Pons (tissue), 1 donor: ENCODE measurements at places on chromosomes 5 and 9.

- DNase-seq: no peak
Measured at GRCh38 chr5:112975721-112976431, 722 bp upstream of the DCP2 start.

DNA sequence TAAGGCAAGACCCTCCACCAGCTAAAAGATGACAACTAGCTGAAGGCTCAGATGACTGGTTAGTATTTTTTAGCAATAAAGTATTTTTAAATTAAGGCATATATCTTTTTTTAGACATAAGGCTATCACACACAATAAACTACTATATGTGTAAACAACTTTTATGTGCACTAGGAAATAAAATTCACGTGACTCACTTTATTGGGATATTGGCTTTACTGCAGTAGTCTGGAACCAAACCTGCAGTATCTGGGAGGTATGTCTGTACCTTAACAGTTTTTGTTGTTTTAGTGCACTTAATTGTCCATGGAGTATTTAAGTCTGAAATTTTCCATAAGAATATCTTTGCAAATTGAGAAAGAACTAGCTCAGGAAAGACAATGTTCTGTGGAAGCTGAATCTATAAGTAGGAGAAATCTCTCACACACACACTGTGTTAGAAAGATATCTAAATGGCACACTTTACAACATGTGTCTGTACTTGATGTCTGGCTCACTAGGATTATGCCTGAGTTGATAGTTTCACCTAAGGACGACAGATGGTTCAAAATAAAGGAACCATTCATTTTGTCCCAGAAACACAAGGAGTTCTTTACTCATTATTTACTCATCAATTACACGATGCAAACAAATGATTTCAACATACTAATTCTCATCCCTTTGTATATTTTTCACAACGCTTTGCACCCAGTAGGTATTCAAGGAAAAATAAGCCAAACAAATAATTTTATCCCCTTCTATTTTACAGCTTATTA lies 4.6 kb downstream of the RAPGEF6 start:
- no peak for DNase-seq

DNA sequence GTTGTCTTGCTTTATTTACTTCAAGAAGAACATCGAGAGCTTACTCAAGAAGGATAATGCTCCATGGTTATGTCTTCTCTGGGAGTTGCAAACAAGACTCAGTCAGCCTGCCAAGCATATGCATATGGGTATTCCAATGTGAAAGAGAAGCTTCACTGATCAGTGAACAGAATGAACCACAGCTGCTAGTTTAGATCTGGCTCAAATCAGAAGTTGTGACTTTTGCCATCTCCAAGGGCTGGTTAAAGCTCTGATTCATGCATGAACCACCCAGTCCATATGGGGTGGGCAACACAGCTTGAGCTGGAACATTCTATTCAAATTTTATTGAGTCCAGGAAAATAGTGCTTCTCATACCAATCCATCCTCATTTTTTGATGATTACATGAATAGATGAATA lies 50.0 kb downstream of the ATPSCKMT start:
- DNase-seq: no peak

DNA sequence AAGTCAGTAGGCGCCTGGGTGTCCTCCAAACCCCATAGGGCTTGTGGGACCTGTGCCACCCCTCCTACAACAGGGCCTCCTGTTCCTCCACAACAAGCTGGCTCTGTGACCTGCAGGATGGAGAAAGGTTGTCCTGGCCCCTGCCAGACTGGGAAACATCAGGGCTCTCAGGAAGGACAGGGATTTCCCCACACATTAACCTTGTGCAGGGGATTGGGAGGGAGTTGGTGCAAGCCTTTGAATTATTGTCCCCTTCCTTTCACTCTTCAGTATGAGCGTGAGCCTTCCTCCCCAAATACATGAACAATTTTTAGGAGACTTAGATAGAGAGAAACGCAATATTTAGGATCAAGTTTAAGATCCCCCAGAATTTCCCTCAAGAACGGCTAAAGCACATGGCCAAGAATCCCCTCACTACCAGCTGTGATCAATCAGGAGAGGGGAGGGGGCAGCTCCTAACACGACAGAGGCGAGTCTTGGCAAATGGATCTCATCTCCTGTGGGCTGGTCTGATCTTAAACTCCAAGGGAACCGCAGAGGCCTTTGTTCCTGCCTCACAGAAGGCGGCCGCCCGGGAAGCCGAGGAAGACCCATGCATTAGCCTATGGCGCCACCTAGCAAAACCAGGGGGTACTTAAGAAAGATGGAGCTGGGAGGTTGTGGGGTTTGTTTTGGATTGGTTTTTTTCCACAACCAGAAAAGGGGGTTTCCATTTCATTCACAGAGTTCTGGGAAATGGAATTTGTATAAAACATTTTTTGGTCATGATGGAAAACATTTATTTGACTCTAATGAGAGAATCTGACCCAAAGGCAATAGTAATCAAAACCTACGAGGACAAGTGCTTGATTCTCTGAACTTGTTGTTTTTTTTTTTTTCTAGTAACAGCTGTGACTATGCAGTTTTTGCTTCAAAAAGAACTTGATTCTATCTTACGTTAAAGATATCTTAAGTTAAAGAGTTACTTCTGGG lies 36.1 kb upstream of the OSMR start:
- peak; percentile 87 for DNase-seq

DNA sequence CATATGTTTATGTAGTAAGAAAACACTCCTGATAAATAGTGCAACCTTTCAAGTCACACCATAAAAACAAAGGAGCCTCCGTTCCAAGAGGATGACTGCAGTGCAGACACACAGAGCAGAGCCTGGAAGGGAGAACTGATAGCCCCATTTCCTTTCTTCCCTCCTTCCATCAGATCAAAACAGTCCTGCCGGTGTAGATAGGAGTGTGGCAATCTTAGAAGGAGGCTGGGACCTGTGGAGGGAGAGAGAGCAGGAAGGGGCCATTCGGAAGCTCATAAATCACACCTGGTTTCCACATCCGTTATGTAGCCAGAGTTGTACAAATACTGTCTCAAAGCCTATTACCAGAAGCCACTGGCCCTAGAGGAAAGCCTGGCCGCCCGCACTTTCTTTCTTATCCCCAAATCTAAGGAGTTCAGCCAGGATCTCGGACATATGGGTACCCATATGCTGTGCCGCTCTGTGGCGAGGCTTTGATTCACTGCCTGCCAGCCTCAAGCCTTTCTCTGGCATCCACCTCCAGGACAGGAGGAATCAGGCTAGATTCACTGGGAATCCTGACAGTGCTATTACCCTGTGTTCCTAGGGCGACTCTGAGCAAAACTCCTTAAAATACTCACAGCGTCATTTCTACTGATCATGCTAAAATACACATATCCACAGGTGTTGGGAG lies 26.9 kb downstream of the DAP start:
- DNase-seq: peak; percentile 19

- no peak for DNase-seq
Measured at GRCh38 chr9:134388289-134388808, 62.1 kb downstream of the RXRA start.

GRCh38 chr5:93381057-93381456 lies 200.0 kb downstream of the NR2F1-AS1 start:
- no peak for DNase-seq

GRCh38 chr5:162466011-162466410 lies 398.4 kb downstream of the GABRG2 start:
- DNase-seq: no peak

GRCh38 chr5:50595199-50595598 lies 71.2 kb upstream of the PARP8 start:
- DNase-seq: no peak

GRCh38 chr5:160961038-160961437 lies 109.0 kb upstream of the ATP10B start:
- no peak for DNase-seq

DNA sequence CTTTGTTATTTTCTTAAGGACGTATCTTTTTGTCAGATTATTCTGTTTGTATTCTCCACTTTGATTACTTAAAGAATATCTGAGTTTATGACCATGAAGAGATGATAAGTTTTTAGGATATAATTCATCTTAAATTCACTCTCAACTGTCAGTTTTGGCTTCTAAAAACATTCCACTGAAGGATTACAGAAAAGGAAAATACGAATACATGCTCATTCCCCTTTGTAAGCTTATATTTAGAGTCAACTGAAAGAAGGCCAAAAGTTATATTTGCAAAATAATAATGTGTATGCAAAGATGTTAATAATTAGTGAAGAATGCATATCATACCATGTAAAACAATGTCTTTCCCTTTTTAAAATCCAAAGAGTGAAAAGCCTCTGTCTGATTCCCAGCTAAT lies 52.5 kb downstream of the ZNF474 start:
- DNase-seq: no peak

DNA sequence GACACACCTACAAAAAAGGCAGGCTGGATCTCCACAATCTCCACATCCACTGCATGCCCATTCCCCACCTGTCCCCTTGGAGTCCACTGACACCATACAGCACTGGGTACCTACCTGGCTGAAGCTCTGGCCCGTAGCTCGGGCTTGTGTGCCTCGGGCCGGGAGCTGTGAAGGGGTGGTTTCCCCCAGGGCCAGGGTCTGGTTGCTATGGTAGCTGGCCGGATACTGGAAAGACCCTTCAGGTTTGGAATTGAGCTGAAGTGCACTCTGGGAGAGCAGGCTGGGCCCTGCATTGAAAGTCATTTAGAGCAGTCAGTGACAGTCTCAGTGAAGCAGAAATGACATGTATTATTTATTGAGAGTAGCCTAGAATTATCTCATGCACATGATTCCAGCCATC lies 507.3 kb downstream of the CTNND2 start:
- no peak for DNase-seq

- peak; percentile 48 for DNase-seq
Measured at GRCh38 chr9:2263665-2264064, 248.5 kb downstream of the SMARCA2 start.

DNA sequence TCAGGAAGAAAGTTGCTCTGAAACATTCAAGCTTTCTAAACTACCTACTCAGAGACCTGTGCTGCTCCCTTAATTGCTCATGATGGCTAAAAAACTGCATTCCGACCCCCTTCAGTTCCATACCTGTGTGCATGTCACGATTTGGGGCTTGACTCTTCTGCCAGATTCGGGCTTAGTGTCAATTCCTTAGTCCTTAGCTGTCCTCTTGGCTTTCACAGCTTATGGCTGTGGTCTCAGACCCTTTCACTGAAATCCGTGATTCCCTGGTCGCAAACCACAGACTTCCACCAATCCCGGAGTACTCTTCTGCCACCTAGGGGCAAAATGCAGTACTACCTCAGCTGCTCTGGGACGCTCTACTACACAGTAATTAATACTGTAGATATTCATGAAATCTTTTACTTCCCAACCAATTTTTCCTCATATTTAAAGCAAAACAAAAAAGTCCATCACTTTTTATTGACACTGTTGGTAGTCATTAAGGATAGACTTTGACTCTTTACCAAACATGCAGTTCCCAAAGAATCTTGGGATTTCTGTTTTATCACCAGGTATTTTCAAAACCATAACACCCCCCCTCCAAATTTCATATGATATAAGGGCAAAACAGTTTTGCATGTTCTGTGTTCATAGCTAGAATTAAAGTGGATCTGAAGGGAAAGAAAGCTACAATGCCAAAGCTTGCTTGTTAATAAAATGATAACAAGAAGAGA lies 617.4 kb downstream of the SLCO4C1 start:
- DNase-seq: peak; percentile 62

DNA sequence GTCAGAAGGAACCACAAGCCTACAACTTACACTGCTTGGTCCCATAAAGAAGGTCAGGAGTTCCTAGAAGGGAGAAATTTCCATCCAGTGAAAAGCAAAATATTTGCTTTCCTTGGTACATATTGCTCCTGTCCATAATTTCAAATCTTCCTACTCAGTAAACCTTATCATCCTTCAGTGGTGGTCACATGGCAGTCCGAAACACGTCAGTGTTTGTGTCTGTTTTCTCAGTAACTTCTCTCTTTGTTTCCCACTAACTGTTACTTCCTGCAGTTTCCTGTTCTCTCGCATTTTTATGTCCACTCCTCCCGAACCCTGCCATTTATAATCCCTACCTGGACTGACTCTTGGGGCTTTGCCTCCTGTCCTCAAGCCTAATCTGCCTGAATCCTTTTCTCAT lies 129.1 kb downstream of the FANCC start:
- no peak for DNase-seq

GRCh38 chr9:128540634-128541360 lies 11.6 kb upstream of the SPTAN1 start:
- DNase-seq: no peak

- DNase-seq: no peak
Measured at GRCh38 chr9:104748359-104749031, 1.0 kb downstream of the NIPSNAP3A start.

- DNase-seq: peak; percentile 70
Measured at GRCh38 chr5:179963375-179963774, 55.7 kb upstream of the TBC1D9B start.

- peak; percentile 18 for DNase-seq
Measured at GRCh38 chr5:10460252-10460906, 18.7 kb downstream of the ROPN1L start.

GRCh38 chr9:127197861-127198430 lies 66.6 kb upstream of the GARNL3 start:
- DNase-seq: no peak

DNA sequence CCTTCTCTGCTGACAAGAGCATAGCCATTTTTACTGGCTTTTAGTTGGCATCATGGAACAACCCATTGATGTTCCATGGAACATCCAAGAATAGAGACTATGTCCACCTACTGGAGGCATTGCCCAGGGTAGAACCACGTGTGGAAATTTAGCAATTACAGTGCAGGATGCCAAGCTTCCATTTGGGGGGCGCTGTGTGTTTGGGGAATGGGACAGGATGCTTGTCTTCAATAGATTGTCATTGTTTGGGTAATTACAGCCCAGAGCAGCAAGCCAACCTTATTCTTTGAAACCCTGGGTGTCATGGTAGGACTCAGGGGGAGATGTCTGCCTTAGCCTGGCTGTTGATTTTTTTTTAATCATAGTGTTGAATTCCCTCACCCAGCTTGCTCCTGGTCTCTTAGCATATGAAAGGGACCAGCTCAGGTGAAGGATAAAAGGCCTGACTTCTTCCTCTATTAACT lies 171.1 kb downstream of the DOCK2 start:
- peak; percentile 5 for DNase-seq

DNA sequence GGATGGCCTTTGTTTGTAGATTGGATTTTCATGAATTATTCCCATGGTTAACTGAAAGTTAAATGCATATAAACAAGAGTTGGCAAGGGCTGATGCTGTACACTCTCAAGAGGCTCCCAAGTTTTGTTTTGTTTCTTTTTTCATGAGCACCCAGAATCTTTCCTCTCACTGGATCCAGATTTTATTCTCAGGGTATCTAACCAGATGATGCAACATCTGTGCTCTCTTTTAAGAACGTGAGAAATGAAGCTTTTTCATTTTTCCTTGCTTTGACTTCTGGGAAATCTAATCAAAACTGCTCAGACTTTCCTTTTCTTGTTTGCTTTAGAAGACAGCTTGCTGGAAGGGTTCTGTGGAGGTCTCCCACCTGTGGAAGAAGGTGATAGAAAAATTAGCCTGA lies 142.7 kb upstream of the SLC12A2 start:
- DNase-seq: no peak

DNA sequence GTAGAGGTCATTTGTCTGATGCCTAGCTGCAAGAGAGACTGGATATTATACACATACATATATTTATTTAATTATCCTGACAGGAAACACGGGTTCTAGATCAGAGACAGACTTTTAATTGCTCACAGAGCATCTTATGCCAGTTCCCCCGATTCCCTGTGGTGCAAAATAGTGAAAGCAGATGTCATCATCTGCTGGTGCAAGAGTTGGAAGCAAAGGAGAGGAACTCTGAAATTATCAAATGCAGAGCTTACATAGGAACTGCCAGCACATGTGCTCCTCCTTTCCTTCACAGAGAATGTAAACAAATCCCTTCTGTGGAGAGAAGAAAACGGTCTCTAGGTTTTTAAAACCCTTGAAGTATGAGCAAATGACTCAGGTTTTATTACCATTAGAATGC lies 69.3 kb downstream of the DTWD2 start:
- peak; percentile 6 for DNase-seq
